ENCODE measurements at places on chromosomes 1 and 21.

GRCh38 chr21:42212266-42212665, 6.7 kb upstream of the ABCG1 start:
- DNase-seq, result no peak

GRCh38 chr1:59695252-59695651, 119.5 kb upstream of the HOOK1 start:
- peak; percentile 57 for DNase-seq

GRCh38 chr1:240212556-240212955, 120.9 kb downstream of the FMN2 start:
- peak; percentile 29 for DNase-seq

- DNase-seq, result no peak
Observed at GRCh38 chr1:207695891-207696290, 51.0 kb downstream of the CR1L start.

Measured in EH (cell line).